ENCODE measurements at places on chromosomes 4 and X. TPM values are rescaled to one million over a fixed set of nuclear protein-coding genes. Genes with fewer than 3 reads are reported as not detected.

Gene NFXL1
- 13.9 TPM for polyA plus RNA-seq

DNA sequence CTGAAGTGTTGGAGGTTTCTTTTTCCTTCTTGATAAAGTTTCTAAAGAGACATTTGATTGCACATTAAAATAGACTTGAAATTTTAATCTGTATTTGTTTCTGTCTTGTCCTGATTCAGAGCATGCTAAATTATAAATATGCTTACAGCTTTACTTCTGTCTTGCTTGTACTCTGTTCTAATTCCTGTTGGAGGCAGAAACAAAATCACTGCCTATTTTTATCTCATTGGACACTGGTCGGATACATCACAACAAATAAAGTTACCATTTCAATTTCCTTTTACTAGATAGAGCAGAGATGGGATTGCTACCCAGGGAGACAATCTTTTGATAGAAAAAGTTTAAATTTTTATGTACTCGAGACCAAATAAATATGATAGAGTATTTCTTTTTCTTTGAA lies 6.9 kb downstream of the ANK2 start:
- DNase-seq: no peak

- no peak for DNase-seq
Measured at GRCh38 chrX:106906361-106906760, 3.2 kb upstream of the RIPPLY1 start.

Gene DNASE1L1
- 54.7 TPM for polyA plus RNA-seq

Gene TMEM255A
- polyA plus RNA-seq: not detected

- DNase-seq: no peak
Measured at GRCh38 chr4:7421356-7422150, 13.2 kb downstream of the PSAPL1 start.

Gene CLDN22
- polyA plus RNA-seq: not detected

Gene CRLF2
- polyA plus RNA-seq: not detected

Gene ZMAT1
- polyA plus RNA-seq: not detected

DNA sequence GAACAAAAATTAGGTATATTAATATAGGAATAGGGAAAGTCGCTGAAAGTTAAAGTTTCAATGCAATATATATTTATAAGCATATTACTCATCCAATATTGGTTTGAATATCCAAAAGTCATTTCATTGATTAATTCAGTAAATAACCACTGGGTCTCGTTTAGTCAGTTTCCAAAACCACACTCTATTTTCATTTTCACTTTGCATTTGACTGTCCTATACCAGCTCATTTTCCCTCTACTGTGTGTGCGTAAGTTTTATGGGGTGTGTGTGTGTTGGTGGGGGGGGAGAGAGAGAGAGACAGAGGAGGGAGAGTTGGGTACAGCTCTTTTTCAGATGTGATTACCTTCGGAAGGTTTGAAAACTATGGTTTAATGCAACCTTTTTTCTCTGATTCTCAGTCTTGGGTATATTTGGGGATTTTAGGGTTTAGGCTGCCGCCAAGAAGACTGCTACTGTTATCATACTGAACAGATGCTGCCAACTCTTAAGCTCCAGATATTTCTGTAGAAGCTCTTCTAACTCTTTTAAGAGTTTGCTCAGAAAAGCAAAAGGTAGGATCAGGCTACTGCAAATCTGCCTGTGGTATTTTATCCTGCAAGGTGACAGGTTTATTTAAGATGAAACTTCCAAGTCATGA lies 1427.4 kb downstream of the PCDH7 start:
- DNase-seq: no peak
